ENCODE measurements at places on chromosomes 1 and 21.

DNA sequence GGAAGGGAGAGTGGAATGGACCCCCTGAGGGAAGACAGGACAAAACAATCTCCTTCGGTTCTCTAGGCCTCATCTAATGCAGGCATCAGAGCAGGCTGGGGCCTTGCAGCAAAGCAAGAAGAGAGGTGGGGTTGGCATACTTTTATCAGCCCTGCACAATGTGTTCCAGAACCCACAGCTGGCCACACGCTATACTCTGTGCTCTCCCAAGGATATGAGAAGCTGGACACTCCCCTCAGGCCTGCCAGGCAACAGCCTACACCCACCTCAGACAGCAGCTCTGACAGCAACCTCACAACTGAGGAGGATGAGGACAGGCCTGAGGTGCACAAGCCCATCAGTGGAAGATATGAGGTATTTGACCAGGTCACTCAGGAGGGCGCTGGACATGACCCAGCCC lies 27.3 kb downstream of the LY9 start:
- no peak for DNase-seq

- DNase-seq: no peak
These were observed 72.1 kb downstream of the DNM3 start for GRCh38 chr1:171913385-171913784.

GRCh38 chr21:35367553-35367952 lies 318.5 kb upstream of the RUNX1 start:
- no peak for DNase-seq

DNA sequence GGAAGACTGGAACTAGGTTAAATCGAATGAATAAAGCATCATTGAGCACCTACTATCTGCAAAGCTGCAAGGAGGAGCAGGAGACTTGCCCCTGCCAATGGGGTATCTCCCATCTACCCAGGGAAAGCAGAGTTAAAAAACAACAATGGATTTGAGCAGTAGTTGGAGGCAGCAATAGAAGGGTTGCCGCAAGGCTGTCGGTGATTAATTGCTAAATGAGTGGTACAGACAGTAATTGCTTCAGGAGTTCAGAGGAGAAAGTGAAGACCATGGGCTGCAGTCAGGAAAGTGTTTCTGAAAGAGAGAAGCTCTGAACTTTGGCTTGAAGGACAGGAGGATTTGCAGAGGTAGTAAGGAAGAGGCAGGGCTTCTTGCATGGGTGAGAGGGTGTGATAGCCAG lies 152.9 kb downstream of the ACTL8 start:
- no peak for DNase-seq

DNA sequence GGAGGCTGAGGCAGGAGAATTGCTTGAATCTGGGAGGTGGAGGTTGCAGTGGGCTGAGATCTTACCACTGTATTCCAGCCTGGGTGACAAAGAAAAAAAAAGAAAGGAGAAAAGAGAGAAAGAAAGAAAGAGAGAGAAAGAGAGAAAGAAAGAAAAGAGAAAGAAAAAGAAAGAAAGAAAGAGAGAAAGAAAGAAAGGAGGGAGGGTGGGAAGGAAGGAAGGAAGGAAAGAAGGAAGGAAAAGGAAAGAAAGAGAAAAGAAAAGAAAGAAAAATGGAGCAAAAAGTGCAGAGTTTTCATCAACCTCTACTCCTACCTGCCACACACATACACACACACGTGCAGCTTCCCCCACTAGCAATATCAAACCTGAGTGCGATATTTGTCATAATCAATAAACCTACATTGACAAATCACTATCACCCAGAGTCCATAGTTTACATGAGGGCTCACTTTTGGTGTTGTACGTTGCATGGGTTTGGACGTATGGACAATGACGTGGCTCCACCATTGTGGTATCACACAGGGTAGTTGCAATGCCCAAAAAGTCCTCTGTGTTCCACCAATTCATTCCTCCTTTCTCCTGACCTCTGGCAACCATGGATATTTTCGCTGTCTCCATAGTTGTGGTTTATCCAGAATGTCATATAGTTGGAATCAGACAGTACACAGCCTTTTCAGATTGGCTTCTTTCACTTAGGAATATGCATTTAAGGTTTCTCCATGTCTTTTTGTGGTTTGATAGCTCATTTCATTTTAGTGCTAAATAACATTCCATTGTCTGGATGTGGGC lies 36.5 kb downstream of the EVA1C start:
- no peak for DNase-seq

GRCh38 chr1:41241354-41241748 lies 755 bp downstream of the SCMH1 start:
- peak; percentile 26 for DNase-seq

DNA sequence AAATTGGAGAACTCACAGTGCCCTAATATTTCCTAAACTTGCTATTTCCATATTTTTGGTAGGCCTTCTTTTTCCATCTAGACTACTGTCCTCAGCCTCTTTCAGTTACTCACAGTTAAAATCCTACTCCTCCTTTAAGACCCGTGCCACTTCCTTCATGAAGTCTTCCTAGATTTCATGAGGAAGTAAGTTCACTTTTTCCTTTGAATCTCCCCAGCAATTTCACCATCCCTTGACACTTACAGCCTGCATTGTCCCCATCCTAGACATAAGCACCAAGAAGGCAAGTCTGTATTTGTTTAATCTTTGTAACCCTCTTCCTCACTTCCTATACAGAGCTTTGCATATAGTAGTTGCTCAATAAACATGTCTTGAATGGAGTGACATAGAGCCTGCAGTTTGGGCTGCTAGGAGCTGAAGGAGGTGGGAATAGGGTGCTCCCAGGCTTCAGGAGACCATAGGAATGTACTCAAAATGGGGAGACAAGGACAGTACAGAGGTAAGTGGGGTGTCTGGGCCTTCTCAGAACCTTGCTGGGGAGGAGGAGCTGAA lies 5.3 kb upstream of the GPR61 start:
- no peak for DNase-seq

- DNase-seq: no peak
These were observed 14.6 kb upstream of the TGFBR3 start for GRCh38 chr1:91900562-91900961.

DNA sequence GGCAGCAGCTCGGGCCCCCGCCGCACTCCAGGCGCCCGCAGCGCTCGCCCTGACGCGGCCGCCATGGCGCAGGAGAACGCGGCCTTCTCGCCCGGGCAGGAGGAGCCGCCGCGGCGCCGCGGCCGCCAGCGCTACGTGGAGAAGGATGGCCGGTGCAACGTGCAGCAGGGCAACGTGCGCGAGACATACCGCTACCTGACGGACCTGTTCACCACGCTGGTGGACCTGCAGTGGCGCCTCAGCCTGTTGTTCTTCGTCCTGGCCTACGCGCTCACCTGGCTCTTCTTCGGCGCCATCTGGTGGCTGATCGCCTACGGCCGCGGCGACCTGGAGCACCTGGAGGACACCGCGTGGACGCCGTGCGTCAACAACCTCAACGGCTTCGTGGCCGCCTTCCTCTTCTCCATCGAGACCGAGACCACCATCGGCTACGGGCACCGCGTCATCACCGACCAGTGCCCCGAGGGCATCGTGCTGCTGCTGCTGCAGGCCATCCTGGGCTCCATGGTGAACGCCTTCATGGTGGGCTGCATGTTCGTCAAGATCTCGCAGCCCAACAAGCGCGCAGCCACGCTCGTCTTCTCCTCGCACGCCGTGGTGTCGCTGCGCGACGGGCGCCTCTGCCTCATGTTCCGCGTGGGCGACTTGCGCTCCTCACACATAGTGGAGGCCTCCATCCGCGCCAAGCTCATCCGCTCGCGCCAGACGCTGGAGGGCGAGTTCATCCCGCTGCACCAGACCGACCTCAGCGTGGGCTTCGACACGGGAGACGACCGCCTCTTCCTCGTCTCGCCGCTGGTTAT lies 2.8 kb downstream of the KCNJ9 start:
- DNase-seq: peak; percentile 26

- DNase-seq: no peak
These were observed 507.1 kb upstream of the ZRANB2 start for GRCh38 chr1:71587961-71588360.

- DNase-seq: no peak
These were observed 2.8 kb downstream of the ARHGAP29 start for GRCh38 chr1:94234615-94235014.

GRCh38 chr1:210750468-210750867 lies 383.5 kb downstream of the KCNH1 start:
- no peak for DNase-seq

- no peak for DNase-seq
These were observed 459.0 kb downstream of the SIPA1L2 start for GRCh38 chr1:232170909-232171308.

DNA sequence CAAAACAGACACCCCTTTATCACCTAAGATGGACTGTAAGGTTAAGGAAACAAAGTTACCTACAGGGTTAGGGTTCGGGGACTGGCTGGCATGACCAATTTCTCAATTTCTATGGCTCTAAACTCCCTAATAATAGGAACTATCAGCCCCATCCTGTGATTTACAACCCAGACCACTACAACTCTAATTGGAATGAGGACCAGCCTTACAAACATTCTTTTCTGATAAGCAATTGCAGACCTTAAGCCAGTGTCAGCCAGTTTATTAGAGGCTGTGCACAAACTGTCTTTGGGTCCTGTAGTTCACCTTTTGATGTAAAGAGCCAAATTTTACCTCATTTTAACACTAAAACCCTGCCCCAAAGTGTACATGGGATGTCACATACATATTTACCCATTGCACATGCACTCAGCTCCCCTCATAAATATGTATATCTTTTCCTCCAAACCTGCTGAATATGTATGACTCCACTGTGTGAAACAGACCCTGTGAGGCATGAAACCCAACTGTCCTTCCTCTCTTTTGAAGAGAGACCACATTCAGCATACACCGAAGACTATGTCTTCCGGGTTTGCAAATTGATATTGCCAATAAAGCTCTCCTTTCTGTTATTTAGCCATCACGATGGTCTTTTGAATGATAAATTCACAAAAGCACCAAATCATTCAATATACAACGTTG lies 7.3 kb upstream of the APP start:
- DNase-seq: no peak

GRCh38 chr1:32052887-32053286 lies 19.9 kb upstream of the TMEM39B start:
- DNase-seq: no peak

Data from activated gamma-delta T cell (primary cell).